ENCODE measurements at places on chromosomes 7 and 10. TPM values are rescaled to one million over a fixed set of nuclear protein-coding genes. Genes with fewer than 3 reads are reported as not detected.

DNA sequence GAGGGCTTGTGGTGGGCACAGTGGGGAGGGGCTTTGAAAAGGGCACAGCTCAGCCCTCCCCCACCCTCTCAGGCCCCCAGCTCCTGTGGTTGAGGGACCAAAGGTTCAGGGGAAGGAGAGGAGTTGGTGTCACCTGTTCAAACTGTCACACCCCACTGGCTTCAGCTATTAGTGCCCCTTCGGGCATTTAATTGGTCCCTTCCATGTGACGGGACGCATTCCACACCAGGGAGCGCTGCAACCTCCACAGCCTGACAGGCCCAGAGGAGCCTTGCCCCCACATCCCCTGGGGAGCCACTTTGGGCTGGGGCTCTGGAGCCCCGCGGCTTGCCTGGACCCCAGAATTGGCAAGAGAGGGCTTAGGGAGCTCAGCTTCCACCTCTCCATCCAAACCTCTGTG is 75.7 kb downstream of the C10orf105 start:
- DNase-seq = no peak
- no peaks in the 10 kb centered on the region for H3K4me1 ChIP-seq
- no peaks in the 10 kb centered on the region for H3K36me3 ChIP-seq
- no peak overlapping the region for H3K4me3 ChIP-seq
- peaks cover 3% of the 10 kb centered on the region for H3K27me3 ChIP-seq

The PKD2L1 gene
- total RNA-seq = not detected

- peaks cover 1% of the 10 kb centered on the region for H3K36me3 ChIP-seq
- H3K27me3 ChIP-seq = peaks cover 2% of the 10 kb centered on the region
- no peak overlapping the region for H3K27ac ChIP-seq
- H3K4me1 ChIP-seq = peaks cover 21% of the 10 kb centered on the region
- DNase-seq = no peak
- no peak overlapping the region for H3K4me3 ChIP-seq
Measured at GRCh38 chr10:31959461-31960173, 31.0 kb upstream of the ARHGAP12 start.

The CDHR3 gene
- total RNA-seq = 0.47 TPM

DNA sequence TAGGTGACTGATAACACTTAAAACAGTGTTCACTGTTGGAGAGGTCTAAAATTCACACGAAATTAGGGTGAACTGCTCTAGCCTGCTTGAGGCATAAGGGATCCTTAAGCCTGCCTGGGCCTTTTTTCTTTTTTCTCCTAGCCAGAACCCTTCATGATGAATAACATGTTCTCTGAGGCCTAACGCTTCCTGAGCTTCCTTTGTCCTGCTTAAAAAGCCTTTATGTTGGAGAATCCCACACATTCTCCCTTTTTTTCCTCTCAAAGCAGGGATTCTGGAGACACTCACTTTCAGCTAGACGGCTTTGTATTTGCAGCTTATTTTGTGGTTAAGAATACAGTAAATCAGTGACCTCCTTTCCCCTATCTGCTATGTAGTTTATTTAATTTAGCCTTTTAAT is 354.7 kb upstream of the PHF14 start:
- no peaks in the 10 kb centered on the region for H3K36me3 ChIP-seq
- no peaks in the 10 kb centered on the region for H3K4me1 ChIP-seq
- H3K27ac ChIP-seq = no peak overlapping the region
- no peak overlapping the region for H3K4me3 ChIP-seq
- H3K27me3 ChIP-seq = peaks cover 4% of the 10 kb centered on the region
- DNase-seq = no peak

DNA sequence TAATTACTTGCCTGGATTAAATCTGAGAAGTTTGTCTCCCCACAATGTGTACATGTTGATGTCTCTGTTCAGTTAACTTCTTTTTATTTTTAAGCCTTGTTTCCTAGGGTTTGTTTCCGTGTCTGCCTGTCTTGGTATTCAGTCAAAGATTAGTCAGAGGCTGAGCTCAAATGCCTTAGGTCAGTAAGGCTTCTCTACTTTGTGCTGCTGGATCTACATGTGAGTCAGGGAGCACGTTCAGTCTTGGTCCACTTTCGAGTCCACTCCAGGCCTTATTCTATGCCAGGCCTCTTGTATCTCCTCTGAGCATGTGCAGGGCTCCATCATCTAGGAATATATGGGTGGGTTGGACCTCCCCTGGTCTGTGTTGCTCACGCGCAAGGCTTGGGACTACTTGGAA is 93.3 kb upstream of the FZD8 start:
- no peak overlapping the region for H3K4me3 ChIP-seq
- H3K36me3 ChIP-seq = no peaks in the 10 kb centered on the region
- no peak for DNase-seq

DNA sequence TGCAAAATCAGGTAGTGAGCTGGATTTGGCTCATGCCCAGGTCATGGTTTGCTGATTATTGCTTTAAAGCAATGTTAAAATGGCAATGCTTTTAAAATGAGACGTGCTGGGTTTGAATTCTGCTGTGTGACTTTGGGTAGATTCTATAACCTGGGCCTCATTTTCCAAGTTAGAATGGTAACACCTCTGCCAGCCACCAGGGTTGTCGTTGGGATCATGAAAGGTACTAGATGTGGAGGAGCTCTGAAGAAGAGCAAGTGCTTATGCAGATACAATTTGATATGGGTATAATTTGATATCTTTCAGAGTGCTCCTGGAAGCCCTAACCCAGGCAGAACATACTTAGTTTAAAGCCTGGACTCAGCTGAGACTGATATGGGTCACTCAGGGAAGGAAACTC is 60.0 kb downstream of the EVX1 start:
- H3K36me3 ChIP-seq = no peaks in the 10 kb centered on the region
- no peaks in the 10 kb centered on the region for H3K4me1 ChIP-seq
- no peak for DNase-seq
- peaks cover 2% of the 10 kb centered on the region for H3K27me3 ChIP-seq
- H3K4me3 ChIP-seq = no peak overlapping the region
